ENCODE measurements at places on chromosomes 2 and 18.
A peak's percentile ranks its signal among the peaks of the same experiment; 100 is the strongest.

DNA sequence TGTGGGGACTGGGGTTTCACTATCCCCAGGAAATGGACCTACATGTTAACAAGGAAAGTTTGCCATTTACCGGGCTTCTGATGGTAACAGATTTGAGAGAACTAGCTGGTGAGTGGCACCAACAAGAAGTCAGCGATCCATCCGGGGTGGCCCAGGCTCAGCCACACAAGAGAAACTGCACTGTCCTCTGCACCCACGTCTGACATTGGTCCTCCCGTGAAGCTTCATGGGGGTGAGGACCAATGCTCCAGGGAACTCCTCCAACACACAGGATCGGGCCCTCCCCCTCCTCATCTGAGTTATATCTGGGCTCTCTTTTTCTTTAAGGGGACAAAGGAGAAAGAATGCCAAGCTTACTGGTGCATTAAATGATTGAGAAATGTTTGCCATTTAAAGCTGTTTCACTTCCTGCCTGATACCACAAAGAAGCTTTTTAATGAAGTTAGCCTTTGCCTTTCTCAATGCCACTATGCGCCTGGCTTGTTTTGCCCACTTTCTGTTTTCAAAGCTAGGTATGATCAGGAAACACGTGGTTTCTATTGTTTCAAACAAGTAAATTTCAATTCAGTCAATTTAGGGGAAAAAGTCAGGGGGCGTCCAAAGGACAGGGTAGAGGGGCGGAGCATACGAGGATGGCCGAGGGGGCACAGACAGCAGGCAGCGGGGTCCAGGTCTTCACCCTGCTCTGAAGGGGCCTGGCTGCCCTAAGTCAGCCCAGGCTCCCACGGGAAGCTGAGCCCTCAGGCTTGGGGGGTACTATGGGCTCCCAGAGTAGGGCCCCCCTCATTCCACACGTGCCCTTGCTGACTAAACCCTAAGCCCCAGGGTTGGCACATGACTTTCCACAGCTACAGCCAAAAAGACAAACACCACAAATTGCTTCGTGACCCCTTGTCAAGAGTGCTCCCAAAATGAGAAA, 204.0 kb upstream of the ID2 start:
- DNase-seq: peak; percentile 42

DNA sequence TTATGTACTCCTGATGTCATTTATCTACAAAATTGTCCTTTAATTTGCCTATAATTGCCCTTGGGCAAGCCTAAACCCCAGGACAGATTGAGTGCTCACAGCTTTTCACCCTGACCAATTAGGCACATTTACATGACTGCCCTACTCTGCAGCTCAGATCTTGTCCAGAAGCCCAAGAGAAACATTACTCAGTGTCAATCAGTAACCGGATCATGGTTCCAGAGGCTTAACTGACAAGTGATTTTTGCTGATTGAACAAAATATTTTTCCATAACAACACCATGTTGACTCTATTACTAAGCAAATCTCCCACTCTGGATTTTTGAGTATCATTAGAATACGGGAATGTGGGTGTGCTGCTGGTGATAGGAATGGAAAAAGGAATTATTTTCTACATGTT, 465.4 kb upstream of the TNP1 start:
- no peak for DNase-seq

DNA sequence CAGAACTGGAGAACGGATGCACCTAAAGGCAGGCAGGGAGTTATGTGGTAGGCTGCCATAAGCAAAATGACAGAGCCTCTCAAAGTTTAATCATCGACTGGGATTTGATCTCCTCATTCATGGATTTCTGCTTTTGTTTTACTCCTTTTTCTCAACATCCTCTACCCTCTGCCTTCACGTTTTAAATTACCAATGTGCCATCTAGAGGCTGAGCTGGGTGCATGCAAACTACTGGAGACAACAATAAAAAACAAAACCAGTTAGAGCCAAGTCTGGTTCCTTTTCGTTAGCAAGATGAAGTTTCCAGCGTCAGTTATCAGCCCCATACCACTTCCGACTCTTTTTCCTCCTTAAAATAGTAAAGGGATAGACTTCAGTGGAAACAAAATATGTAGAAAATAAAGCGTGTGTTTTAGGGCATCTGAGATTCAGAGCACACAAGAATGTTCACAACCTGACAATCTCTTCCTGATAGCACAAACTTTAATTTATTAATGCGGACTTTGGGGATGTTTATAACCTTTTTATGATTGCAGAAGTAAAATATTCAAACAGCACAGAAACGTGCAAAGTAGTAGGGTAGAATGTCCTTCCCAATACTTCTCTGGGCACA, 117.0 kb downstream of the LAMA1 start:
- DNase-seq: peak; percentile 23

- no peak for DNase-seq
These were observed 111.2 kb downstream of the KLF7 start for GRCh38 chr2:207054521-207054920.

DNA sequence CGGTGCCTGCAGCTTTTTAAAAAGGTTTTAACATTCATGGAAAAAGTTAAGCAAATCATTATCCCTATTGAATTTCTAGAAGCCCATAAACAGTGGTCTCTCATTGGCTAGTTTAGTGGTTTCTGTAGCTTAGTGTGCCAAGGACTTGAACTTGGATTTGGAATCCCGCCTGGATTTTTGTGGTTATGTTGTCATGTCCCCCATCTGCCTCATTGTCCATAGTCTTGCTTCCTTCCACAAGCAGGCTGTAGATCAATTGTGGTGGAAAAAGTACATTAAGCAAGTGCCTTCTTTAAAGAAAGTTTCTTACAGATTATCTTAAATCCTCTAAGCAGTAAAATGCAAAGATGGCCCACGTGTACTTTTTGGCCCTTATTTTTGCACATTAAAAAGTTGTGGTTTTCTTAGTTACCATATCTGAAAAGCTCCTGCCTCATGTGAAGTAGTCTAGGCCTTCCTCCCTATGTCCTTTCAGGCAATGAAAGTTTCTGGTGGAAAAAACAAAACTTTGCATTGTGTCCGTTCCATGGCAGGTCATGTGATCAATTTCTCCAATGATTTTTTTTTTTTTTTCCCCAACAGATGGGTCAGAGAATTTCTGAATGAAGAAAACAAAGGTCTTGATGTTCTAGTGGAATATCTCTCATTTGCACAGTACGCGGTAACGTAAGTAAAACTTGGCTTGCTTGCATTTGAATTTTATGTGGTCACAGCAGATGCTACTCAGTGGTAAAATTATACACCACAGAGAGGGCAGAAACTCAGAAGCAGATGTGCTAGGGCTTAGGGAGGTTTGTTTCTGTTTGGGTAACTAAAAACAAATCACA, 158.9 kb downstream of the PRPF40A start:
- DNase-seq: peak; percentile 79

DNA sequence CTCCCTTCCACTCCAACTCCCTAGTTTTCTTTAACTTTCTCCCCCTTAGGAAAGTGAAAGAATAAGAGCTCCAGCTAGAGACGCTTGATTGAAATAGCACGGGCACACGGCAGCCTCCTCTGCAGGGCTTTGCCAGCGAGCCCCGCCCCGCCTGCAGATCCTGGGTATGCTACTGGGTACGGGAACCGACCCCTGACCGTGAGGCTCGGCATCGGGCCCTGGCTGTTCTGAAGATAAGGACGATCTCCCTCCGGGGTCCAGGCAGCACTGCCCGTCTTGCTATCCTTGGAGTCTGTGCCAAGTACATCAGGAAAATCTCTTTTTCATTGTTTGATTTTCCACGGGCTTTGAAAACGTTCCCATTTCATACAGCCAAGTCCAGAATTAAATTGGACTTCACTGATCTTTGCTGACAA, 284.5 kb downstream of the MTX2 start:
- peak; percentile 45 for DNase-seq

GRCh38 chr2:180442860-180443644, 436.0 kb upstream of the CWC22 start:
- peak; percentile 68 for DNase-seq

DNA sequence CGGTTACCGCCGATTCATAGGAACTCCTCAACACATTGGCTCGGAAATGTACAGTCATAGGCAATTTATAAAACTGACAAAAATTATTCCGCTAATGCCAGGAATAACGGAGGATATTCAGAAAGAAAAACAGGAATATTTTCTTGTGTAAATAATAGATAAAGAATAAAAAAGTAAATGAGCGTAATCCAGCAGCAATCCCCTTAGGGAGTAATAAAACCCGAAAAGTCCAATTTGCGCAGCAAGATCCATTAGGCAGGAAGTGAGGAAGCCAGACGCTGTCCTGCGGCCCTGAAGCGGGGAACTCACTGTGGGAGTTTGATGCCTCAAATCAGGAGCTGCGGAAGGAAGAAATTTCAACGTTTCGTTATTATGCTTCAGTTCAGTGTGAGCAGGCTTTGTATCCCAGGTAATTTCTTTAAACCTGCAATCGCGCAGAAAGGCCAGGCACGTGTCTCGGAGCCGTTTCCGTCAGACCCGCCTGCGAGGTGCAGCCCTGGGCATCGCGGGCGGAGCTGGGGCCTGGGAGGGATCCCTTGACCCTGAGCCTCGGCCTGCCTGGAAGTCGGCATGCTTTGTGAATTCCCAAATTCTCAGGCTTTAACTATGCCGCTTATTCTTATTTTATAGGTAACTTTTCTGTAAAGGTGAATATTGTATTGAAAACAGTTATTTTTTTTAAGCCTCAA, 180.9 kb upstream of the ALKAL2 start:
- DNase-seq: no peak

GRCh38 chr2:30998672-30999071, 139.6 kb downstream of the GALNT14 start:
- DNase-seq: no peak

GRCh38 chr2:20661421-20662307, 5.3 kb upstream of the GDF7 start:
- peak; percentile 34 for DNase-seq

- DNase-seq: no peak
These were observed 16.9 kb downstream of the RPRD1A start for GRCh38 chr18:36050479-36050878.

- no peak for DNase-seq
These were observed 42.6 kb downstream of the EDAR start for GRCh38 chr2:108946442-108946841.

- no peak for DNase-seq
These were observed 118.7 kb upstream of the CNTNAP5 start for GRCh38 chr2:123906361-123906760.

DNA sequence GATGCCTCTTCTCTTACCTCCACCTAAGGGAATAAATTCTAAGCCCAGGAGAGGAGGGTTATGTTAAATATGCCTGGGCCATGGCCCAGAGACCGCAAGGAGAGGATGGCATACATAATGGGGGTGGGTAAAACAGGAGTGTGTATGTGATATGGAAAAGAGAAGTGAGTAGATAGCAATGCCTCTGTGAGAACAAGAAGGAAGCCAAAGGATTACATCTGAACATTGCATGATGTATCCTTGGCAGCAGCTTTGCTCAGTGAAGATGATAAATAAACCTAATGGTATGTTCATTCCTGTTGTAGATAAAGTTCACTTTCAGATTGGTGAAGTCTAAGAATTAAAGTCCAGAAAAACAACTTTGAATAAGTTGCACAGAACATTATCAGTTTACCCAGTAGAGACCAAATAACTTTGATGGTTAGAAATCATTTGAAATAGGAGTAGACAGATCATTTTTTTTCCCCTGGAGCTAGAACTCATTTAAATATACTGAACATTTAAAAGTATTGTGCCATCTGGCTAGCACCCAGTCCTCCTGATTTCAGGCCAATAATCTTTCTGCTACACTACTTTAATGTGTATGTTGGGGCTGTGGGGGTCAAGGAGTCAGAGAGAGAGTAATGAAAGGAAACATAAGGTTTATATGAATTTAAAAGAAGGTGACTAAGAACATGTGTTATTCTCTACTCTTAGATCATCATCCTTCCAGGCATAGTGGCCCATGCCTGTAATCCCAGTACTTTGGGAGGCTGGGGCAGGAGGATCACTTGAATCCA, 231.7 kb downstream of the PARD3B start:
- DNase-seq: no peak

DNA sequence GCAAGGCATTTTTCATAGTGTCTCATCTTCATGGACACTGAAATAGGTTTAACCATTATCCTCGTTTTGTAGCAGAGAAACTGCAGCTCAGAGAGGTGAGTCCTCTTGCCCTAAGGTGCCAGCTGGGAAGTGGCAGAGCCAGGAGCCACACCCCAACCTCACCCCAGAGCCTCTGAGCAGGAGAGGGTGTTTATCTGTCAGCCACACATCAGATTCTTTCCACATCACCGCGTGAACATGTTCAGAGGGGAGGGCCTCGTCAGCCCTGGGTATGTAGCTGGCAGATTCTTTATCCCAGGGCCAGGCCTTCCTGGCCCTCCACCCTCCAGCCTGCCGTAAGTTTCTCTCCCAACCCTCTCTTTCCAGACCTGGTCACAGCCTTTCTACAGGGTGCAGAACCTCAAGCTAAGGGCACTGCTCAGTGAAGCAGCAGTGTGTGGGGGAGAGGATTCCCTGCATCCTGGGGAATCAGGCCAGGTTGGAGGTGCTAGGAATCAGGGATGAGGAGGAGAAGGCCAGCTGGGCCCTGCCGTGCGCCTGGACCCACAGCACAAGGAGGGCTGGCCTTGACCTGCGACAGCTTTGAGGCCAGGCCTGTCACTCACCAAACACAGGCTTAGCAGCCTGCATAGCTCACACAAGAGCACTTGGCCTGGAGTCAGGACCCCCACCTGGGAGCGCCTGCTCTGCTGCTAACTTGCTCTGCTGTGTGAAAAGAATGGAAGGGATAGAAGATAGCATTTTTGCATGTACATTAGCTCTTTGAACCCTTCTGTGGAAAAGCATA, 111.3 kb upstream of the MCFD2 start:
- DNase-seq: no peak

DNA sequence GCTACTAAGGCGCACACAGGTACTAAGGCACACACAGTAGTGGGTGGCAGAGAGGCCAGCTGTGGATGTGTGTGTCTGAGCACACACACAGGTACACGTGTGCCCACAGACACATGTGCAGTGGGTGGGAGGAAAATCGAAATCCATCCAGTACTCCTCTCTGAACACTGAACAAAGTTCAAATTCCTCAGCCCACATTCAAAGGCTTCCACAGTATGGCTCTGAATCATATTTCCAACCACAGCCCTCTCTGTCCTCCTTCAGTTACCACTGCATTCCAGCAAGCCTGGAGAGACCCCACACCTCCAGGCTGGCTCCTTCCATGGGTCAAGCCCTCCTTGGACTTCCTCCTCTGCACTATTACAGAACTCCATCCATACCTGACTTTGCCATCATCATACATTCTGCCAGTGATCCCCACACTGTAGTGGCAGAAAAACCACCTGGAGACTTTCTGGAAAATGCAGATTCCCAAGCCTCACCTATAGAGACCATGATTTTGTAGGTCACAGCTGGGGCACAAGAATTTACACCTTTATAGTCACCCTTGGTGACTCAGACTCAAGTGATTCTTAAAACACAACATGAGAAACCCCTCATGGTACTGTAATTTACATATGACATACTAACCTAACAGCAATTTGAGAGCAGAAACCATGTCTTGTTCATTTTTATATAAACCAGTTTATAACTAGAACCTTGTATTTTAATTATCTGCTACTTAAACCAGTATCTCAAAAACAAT, 31.4 kb downstream of the EPG5 start:
- DNase-seq: peak; percentile 52

GRCh38 chr2:19847486-19847885, 54.3 kb downstream of the TTC32 start:
- no peak for DNase-seq
